Left cardiac atrium (tissue), 4 donors: ENCODE measurements at places on chromosomes 3 and 15. TPM values are rescaled to one million over a fixed set of nuclear protein-coding genes. Genes with fewer than 3 reads are reported as not detected.

Gene SLCO2A1
- 15.4 TPM for total RNA-seq

Gene PLXND1
- total RNA-seq: 112 TPM

Gene TTLL13
- total RNA-seq: not detected

Gene ST3GAL6
- total RNA-seq: 36.3 TPM

Gene EPHA3
- 5.6 TPM for total RNA-seq

Gene SLC25A20
- total RNA-seq: 55.6 TPM

Gene EOMES
- total RNA-seq: 0.39 TPM

Gene DUOXA2
- total RNA-seq: not detected

Gene PTX3
- 1.3 TPM for total RNA-seq

Gene SCN10A
- 0.09 TPM for total RNA-seq

Gene THAP10
- total RNA-seq: 3.2 TPM

Gene COL6A5
- not detected for total RNA-seq

Gene WDR93
- not detected for total RNA-seq

Gene SOX2
- total RNA-seq: 0.56 TPM

Gene GHSR
- not detected for total RNA-seq

Gene THSD4
- total RNA-seq: 39.8 TPM

Gene TRPM1
- total RNA-seq: 0.24 TPM

Gene DAZL
- total RNA-seq: not detected

Gene SLC22A14
- 0.09 TPM for total RNA-seq

Gene ATP2C1
- total RNA-seq: 51.0 TPM

Gene TM4SF4
- total RNA-seq: 0.59 TPM

Gene NR2E3
- not detected for total RNA-seq

Gene KIF23
- total RNA-seq: 0.82 TPM

Gene GPR156
- 0.21 TPM for total RNA-seq

Gene AGBL1
- not detected for total RNA-seq

Gene CCDC50
- 69.0 TPM for total RNA-seq

Gene KY
- 0.21 TPM for total RNA-seq

Gene NEDD4
- total RNA-seq: 10.5 TPM

Gene ISL2
- not detected for total RNA-seq

Gene UMPS
- 18.8 TPM for total RNA-seq

Gene KCNMB3
- 1.5 TPM for total RNA-seq

Gene RAB27A
- 9.9 TPM for total RNA-seq

Gene TAMM41
- 9.4 TPM for total RNA-seq

Gene RTP3
- not detected for total RNA-seq

Gene MYZAP
- total RNA-seq: 429 TPM

Gene ZCWPW2
- total RNA-seq: 3.0 TPM

Gene POTEB2
- not detected for total RNA-seq

Gene KLHL40
- not detected for total RNA-seq
